ENCODE measurements at places on chromosomes 4 and X.

- DNase-seq: no peak
Observed at GRCh38 chrX:148037020-148037419, 55.9 kb downstream of the FMR1NB start.

DNA sequence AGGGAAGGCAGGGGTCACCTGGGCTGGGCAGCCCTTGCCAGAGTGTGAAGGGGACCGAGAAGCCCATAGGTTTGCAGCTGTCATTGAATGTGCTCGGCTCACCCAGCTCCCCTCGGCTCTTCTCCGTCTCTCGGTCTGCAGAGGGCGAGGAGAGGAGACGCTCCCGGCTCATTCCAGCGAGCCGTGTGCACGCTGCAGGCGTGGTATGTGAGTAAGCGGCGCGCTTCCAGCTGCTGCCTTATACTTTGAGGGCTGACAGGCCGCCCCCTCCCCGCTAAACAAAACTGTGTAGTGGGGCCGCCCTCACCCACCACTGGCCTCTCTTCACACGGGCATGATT lies 23.0 kb upstream of the BCORL1 start:
- no peak for DNase-seq

DNA sequence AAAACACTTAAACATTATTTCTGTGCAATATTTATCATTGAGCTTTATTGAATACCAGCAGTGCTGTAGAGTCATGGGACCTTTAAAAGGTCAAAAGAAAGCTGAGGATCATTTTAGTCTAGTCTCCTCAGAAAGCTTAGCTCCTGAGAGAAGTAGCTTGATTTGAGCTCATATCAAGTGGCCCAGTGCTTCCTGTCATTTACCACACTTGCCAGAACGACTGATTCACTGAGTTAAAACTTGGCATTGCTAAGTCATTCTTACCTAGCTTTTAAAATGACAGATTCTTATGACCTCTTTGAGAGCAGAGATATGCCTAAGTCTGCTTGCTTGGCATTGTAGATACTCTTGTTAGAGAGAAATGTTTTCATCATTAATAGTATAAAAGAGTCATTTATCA lies 15.2 kb downstream of the SEPTIN11 start:
- no peak for DNase-seq

DNA sequence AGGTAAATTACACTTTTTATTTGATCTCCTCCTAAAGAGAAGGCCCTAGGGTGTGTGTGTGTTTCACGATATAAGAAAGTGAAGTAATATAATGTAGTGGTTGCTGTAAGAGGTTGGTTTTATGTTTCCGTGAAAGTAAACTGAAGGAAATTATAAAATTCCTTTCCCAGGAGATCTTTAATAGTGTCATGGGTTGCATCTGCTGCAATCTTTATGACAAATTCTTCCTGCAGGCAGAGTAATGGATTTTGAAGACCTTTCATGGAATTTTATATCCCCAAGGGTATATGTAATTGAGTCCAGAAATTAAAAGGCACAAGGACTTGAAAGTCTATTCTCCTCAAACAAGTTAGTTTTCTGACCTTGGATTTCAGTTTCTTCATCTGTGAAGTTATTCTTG lies 538.6 kb downstream of the ANKRD50 start:
- DNase-seq: no peak

- no peak for DNase-seq
Observed at GRCh38 chr4:97153042-97153441, 990.2 kb downstream of the STPG2 start.
